ENCODE measurements at places on chromosomes 13 and 19.

GRCh38 chr13:32639502-32640105 is 53.4 kb downstream of the PDS5B start:
- peak; percentile 71 for DNase-seq

- DNase-seq = no peak
Measured at GRCh38 chr19:13228561-13228960, 78.3 kb downstream of the IER2 start.

DNA sequence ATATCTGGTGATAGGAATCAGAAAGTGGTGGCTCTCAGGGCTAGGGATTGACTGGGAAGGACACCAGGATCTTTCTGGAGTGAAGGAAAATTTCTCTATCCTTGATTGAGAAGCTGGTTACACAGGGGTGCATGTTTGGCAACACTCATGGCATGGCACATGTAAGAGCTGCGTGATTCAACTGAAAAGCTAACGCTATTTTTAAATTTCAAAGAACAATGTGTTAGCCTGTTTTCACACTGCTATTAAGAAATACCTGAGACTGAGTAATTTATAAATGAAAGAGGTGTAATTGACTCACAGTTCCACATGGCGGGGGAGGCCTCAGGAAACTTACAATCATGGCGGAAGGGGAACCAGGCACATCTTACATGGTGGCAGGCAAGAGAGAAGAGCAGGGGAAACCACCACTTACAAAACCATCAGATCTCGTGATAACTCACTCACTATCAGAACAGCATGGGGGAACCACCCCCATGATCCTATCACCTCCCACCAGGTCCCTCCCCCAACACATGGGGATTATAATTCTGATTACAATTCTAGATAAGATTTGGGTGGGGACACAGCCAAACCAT is 7.4 kb downstream of the SIGLEC8 start:
- no peak for DNase-seq

DNA sequence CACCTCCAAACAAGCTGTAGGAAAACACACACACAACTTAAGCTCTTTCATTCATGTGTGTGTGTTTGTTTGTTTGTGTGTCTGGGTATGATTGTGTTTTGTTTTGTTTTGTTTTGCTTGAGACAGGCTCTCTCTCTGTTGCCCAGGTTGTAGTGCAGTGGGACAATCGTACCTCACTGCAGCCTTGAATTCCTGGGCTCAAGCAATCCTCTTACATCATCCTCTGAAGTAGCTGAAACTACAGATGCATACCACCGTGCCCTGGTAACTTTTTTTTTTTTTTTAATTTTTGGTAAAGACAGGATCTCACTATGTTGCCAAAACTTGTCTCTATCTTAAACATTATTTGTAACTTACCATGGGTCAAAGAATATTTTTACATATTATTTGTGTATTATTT is 431.7 kb downstream of the SLITRK1 start:
- no peak for DNase-seq

GRCh38 chr13:98141509-98142379 is 1.1 kb upstream of the FARP1 start:
- DNase-seq = no peak

- DNase-seq = peak; percentile 1
Measured at GRCh38 chr19:7815325-7815724, 14.7 kb upstream of the EVI5L start.

GRCh38 chr19:29189033-29189360 is 24.0 kb downstream of the UQCRFS1 start:
- no peak for DNase-seq

DNA sequence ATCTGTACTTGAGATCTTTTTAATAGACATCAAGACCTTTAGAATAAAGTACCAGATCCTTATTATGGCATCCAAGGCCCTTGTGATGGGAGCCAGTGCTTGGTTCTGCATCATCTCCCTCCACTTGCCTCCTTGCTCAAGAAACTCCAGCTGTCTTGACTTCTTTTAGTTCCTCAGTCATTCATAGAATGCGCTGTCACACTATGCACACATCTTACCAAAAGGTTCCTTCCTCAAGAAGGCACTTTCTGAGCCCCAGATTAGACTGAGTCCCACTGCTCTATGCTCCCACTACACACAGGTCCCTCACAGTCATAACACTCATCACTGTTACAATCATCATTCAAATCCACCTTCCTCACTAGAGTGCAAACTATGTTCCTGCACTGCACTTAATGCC is 57.8 kb upstream of the ITM2B start:
- no peak for DNase-seq

- DNase-seq = no peak
Measured at GRCh38 chr13:110697842-110698241, 8.1 kb downstream of the CARS2 start.

- peak; percentile 41 for DNase-seq
Measured at GRCh38 chr19:54248016-54248601, 5.5 kb upstream of the LILRA6 start.

- no peak for DNase-seq
Measured at GRCh38 chr13:79796136-79796535, 315.2 kb downstream of the NDFIP2 start.

GRCh38 chr13:61316647-61317046 is 99.0 kb downstream of the PCDH20 start:
- no peak for DNase-seq

- no peak for DNase-seq
Measured at GRCh38 chr13:102678339-102679107, 16.3 kb downstream of the METTL21C start.

DNA sequence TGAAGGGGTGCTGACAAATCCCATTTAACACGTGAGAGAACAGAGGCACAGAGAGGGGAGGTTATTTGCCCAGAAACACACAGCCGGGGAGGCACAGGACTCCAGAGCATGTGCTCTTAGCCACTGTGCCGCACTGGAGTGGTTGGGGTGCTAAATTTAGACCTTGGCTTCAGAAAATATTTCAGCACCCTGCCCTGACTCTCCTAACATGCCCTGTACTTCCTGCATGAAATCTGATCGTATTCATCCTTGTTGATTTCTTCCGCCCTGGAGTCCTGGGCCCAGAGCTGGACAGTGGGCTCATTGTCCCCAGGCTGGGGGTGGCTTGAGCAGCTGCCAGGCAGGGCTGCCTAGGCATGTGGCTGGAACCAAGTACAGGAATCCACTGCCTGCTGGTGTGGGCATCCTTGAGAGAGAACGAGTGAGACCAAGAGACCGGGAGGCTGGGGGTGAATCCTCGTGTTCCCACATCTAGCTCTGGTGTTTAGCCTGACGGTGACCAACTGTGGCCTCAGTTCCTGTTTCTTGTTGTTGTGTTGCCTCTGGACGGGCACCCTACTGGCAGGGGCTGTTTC is 5.3 kb downstream of the SLC27A1 start:
- DNase-seq = no peak

- no peak for DNase-seq
Measured at GRCh38 chr19:9849791-9850190, 14.7 kb downstream of the PIN1 start.

DNA sequence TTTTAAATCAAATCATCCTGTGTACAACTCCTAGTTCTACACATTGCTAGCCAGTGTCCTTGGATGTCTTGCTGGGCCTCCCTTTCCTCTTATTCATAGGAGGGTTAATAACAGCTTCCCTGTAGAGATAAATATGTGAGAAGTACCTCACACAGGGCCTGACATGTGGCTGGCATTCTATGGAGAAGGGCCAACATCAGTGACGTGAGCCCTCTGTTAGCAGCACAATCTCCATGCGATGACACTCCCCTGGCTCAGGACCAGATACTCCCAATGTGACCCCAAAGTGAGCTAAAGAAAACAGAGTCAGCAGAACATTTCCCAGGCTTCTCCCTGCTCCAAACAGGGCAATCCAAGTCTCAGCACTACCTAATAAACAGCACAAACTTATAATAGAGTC is 818.4 kb downstream of the DIAPH3 start:
- DNase-seq = no peak
